SJSA1 (cell line): ENCODE measurements at places on chromosomes 4 and X.

GRCh38 chr4:123317211-123317610 is 79.4 kb upstream of the SPRY1 start:
- DNase-seq, result no peak

- DNase-seq, result no peak
Observed at GRCh38 chr4:42588909-42589308, 68.0 kb downstream of the ATP8A1 start.

- DNase-seq, result no peak
Observed at GRCh38 chrX:29841750-29842149, 373.6 kb upstream of the MAGEB2 start.

DNA sequence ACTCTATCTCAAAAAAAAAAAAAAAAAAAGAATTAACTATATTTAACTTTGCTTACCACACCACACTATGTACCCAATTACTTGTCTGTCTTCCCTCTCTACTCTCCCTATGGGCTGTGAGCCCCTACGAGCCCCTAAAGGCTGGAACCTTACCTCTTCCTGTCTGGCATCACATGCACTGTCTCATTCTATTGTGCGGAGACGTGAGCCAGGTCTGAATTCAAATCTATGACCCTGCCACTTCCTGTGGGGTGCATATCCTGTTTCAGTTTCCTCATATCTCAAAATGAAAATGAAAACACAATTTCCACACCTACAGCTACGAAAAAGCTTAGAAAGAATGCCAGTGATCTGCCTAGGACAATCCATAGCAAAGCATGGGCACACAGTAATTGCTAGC is 42.9 kb upstream of the HS3ST1 start:
- DNase-seq, result no peak

DNA sequence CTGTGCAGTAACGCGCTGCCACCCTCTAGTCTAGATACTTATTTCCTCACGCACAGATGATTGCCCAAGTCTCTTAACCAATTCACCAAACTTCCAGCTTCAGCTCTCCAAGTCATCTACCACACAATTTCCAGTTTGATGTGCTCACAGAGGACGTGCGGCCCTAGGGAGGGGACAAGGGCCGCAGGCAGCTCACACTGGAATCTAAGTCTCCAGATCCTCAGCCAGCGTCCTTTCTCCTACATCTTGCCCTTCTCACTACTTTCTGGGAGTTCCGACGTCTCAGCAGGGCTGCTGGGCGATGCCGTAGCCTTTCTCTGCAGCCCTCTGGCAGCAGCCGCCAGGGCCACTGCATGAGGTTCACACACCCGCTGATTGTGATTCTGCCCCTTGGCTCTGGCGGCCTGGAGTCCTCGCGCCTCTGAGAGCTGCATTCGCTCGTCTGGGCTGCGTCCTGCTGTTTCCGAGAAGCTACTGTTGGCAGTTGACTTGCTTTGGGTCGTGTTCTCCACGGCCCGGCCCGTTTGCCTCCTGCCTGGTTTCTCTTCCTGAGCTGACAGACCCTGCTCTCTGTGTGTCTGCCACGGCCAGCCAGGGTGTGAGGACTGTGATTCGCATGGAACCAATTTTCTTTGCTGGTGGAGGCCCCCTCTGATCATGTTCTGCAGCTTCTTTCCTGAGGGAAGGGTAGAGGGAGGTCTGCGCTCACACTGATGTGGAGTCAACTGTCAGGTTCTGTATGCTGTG is 14.1 kb upstream of the TMEM131L start:
- DNase-seq, result no peak

DNA sequence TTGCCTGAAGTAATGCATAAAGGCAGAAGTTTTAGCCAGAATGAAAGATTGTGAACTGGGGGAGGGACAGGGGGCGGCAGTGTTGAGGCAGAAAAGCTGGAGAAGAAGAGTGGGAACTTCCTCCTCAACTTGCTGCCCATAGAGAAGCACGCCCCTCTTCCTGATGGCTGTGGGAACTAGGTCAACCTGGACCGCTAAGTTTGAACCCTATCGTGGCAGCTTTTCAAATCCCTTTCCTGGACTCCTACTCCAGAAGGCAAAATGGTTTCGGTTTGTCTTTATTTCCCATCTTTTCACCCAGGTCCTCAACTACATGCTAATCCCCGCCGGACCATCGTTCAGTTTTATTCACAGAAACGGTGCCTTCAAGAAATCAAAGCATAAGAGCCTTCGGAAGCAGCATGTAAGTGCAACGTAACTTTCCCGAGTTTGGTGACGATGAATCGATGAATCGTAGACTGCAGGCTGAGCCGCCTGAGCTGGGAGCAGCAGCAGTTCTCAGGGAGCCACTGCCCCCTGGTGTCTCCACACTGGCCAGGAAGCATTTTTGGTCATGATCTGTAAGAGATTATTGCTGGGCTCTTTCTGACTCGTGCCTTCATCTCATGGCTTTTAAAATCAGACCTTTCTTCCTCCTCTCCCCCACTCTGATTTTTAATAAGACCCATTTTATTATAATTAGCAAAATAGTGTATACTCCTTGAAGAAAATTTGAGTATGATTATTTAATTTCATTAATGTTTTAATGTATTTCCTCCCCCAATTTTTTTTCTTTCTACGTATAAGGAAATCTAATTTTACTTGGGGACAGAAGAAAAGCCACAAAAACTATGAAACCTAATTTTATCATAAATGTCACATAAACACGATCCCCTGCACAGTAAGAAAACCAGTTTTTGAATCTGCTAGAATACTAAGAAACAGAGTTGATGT is 21.4 kb downstream of the SPINK2 start:
- DNase-seq, result peak; percentile 81

- DNase-seq, result no peak
Observed at GRCh38 chrX:19177721-19178120, 55.5 kb upstream of the ADGRG2 start.

GRCh38 chrX:46459603-46460002 is 85.6 kb downstream of the ZNF674 start:
- no peak for DNase-seq

DNA sequence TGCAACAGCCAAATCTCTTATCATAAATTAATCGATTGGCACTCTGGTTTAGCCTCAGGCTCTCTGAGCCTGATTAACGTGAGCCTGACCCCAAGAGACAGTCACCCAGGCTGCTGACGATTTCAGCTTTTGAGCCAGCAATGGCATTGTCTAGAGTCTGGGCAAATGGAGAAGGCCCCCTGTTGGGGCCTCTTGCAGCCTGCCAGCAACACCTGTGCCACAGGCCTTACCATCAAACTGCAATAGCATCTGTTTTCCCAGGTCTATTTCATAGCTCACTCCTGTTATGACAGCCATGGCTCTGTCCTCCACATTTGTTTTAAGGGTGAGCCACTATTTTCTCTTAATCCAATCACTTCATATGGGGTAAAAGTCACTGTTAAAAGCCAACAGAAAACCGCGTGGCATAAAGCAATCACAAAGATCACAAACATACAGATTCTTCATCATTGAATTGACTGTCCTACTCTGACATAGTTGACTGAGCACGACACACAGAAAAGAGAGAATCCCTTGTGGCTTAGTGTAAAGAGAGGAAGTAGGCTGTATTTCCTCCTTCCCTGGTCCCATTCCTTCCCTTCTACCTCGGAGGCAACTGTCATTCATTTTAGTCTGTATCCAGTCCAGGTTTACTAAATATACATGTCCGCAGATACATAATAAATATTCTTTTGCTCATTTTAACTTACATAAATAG is 47.8 kb downstream of the SLC9A7 start:
- no peak for DNase-seq

- no peak for DNase-seq
Observed at GRCh38 chr4:169615467-169616106, 3.2 kb upstream of the NEK1 start.

GRCh38 chrX:69597399-69597798 is 18.5 kb upstream of the EDA start:
- no peak for DNase-seq

GRCh38 chrX:138082896-138083295 is 517.0 kb downstream of the ZIC3 start:
- peak; percentile 80 for DNase-seq

DNA sequence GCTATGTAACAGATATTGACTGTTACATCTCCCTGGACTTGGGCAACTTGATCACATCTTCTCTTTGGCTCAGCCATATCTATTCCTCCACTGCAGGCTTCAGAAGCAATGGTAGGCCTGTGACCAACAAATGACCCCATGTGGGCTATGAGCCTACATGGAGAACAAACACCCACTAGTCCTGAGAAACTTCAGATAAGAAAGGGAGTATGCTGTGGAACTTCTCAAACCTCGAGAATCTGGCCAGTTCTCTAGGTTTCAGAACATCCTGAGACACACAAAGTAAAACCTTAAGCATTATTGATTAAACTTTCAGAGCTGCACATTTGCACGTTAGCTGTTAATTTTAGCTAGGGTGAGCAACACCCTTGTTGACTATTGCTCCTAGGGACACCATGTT is 16.3 kb downstream of the RBMX2 start:
- DNase-seq, result no peak

- DNase-seq, result no peak
Observed at GRCh38 chrX:13899607-13900006, 82.7 kb upstream of the GPM6B start.

GRCh38 chr4:88467392-88467791 is 10.5 kb downstream of the HERC5 start:
- no peak for DNase-seq

- DNase-seq, result no peak
Observed at GRCh38 chrX:44147130-44147529, 173.9 kb upstream of the NDP start.

- no peak for DNase-seq
Observed at GRCh38 chr4:106527316-106527715, 158.7 kb upstream of the GIMD1 start.
